ENCODE measurements at places on chromosomes 12 and 14. TPM values are rescaled to one million over a fixed set of nuclear protein-coding genes. Genes with fewer than 3 reads are reported as not detected.

KRT7 gene
- 895 TPM for total RNA-seq

WNT1 gene
- total RNA-seq = not detected

CACNA1C gene
- total RNA-seq = not detected

TTC7B gene
- total RNA-seq = 2.9 TPM

TPPP2 gene
- not detected for total RNA-seq

PTGES3 gene
- total RNA-seq = 58.4 TPM

GPR137C gene
- total RNA-seq = 0.26 TPM

ZFHX2 gene
- 0.26 TPM for total RNA-seq

CLEC1A gene
- total RNA-seq = not detected
